AG04450 (cell line): ENCODE measurements at places on chromosomes 12 and 14.

DNA sequence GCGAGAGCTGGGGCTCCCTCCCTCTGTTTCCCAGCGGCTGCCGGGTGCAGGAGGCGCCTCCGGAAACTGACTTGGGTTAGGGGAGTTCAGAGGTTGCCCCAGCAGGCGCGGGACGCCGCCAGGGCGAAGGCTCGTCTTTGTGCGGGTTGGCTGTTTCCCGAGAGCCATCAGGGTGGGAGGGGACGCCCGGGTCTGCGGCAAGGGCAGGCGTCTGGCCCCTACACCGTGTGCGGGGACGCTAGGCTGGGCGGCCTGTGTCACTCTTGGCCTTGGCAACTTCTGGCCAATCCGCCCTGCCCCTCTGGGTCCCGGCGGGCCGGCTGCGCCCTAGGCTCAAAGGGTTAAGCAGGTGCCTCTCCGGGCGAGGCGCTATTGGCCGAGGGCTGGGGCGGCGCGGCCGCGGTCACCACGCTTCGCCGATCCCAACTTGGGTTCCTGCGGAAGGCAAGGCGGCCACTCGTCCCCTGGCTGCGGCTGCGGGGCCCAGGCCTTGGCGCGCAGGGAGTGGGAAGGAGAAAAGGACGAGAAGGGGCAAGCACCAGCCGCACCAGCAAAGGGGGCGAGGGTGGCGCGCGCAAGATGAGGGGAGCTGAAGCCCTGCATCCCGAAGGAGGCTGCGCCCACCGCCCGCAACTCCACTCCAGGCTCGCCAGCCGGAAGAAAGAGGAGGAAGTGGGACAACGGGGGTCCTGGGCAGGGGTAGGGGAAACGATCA lies 5.6 kb upstream of the NPAS3 start:
- no peak for DNase-seq

GRCh38 chr12:80952443-80952842 lies 14.7 kb upstream of the LIN7A start:
- no peak for DNase-seq

GRCh38 chr14:68113343-68113930 lies 293.9 kb downstream of the RAD51B start:
- DNase-seq: no peak

GRCh38 chr12:31929027-31929526 lies 30.1 kb upstream of the RESF1 start:
- DNase-seq: no peak

DNA sequence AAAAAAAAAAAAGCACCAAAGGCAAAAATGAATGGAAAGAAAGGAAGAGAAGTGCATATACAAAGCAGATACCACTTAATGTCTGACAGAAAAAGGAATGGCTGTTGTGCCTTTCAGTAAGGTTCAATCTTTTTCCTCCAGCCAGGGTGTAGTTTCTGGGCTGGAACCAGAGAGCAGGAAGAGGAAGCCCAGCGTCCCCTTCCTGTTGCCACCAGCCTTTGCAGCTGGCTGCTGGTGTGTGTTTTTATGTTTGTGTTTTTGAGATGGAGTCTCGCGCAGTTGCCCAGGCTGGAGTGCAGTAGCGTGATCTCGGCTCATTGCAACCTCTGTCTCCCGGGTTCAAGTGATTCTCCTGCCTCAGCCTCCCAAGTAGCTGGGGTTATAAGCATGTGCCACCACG lies 64.6 kb upstream of the LTA4H start:
- no peak for DNase-seq

- no peak for DNase-seq
These were observed 96.9 kb downstream of the HELB start for GRCh38 chr12:66398931-66399910.

- DNase-seq: no peak
These were observed 37.9 kb downstream of the B4GALNT3 start for GRCh38 chr12:497501-498160.

GRCh38 chr12:57401165-57401564 lies 29.7 kb downstream of the R3HDM2 start:
- DNase-seq: no peak

DNA sequence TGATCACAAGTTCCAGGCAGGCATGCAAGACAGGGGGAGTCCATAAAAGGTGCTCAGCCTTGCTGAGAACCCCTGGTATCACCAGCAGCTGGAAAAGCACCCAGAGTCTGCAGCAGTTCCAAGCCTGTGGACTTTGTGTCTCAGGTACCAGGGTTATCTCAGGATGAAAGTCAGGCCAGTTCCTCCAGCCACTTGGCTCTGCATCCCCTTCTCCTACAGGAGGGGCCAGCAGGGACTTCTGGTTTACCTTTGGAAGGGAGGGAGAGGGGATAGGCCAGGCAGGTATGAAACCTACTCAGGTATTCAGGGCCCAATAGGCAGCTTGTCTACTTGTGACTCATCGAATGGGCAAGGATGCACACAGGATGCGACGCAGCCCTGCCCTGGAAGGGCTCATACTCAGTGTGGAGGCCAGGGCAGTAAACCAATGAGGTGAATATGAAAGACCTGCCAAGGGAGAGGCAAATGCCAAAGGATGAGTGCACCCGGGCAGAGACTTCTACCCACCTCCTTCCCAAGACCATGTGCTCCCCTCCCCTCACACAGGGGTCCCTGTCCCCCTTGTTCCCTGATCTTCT lies 148.2 kb downstream of the SLC38A6 start:
- no peak for DNase-seq

DNA sequence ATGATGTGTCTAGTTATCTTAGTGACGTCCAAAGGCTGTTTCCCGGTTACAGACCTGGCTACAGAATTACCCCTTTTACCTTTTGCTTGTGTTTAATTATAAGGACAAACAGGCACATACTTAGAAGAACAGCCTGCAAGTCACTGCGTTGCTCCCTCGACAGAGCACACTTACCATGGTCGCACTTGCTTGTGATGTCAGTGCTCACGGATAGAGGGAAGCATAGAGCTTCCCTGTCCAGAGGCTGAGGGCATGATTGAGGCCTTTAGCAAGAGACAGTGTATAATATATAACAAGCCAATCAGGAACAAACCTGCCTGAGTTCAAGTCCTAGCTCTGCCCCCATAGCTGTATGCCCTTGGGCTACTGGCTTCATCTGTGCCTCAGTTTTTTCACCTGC lies 73.2 kb upstream of the SCN8A start:
- no peak for DNase-seq

DNA sequence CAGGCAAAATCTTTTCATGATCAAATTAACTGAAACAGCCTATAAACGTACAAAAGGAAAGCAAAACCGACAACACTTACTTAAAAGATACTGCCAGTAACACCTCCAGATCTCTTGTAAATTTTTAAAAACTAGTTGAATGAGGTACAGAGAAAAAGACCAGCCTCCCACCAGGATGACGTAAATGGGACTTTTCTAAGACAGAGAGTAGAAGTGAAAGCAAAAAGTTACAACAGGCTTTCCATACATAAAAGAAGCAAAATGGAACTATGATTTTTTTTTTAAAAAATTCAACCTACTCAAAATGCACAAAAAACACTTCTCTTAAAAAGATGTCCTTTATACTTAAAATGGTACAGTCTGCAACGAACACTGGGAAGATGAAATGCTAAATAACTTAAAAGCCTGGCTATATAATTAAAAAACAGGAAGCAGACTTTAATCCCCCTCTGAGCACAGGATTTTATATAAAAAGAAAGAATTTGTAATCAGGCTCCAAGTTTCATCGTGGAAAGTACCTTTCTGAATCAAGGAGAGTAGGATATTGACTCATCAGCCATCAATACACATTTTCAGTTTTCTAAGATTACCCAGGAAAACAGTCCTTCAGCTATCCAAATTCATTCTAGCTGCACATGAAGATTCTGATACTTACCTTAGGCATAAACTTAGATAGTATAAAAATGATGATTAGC lies 14.2 kb upstream of the MYO1A start:
- DNase-seq: no peak

DNA sequence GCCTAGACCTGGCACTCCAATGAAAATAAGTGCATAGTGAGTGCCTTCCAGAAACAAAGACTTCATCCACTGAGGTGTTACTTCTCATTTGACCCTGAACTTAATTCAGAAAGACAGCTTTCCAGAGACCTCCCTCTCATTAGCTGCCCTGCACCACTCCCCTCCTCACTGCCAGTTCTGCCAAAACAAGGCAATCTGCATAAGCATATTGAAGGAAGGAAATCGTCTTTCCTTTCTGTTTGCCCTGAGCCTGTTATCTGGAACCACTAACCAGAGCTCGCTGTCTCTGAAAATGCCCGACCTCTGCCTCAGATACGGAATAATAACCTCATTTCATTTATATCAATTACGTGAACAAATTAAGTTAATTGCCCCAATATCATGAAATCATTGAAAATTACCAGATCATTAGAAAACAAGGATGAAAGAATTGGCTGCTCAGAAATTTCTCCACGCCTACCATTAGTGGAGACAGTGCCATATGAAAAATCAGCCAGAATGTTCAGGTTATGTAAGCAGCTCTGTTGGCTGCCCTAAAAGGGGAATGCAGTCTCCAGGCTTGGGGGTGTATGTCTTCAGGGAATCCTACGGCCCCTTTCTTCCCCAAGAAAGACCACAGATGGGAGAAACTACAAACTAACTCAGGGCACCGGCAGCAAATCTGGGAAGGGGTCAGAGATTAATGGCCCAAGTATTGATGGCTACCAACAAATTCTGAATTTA lies 149.9 kb upstream of the FKBP4 start:
- DNase-seq: no peak

GRCh38 chr12:574475-575128 lies 88.6 kb downstream of the NINJ2 start:
- no peak for DNase-seq

GRCh38 chr14:103931422-103931821 lies 3.2 kb downstream of the TDRD9 start:
- DNase-seq: no peak

DNA sequence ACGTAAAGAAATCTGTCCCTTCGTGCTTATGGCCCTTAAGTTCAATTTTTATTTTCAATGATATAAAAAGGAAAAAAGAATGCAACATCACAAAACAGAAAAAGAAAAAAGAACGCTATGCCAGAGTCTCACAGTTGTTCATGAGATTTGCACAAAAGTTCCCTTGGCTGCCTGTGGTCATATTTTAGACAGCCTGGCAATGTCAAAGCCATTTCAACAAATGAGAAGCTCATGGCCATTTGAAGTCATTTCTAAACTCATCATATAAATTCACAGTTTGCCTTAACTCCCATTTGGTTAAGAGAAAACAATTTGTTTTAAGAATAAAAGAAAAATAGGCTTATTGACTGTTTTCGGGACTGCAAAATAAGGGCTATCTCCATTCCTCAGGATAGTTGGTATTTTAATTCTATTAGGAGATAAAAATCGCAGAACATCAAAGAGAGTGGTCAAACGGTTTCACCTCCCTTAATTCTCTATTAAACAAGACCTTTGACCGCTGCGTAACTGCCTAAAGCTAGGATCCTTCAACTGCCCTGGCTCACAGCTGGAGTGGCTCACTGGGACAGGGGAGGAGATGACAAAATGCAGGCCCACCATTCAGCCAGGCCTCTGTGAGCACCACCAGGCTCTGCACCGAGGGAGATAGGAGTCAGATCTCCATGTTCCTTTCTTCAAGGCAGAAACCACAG lies 119.2 kb upstream of the DAAM1 start:
- DNase-seq: no peak

GRCh38 chr14:64707661-64708060 lies 3.4 kb downstream of the PLEKHG3 start:
- peak; percentile 53 for DNase-seq

DNA sequence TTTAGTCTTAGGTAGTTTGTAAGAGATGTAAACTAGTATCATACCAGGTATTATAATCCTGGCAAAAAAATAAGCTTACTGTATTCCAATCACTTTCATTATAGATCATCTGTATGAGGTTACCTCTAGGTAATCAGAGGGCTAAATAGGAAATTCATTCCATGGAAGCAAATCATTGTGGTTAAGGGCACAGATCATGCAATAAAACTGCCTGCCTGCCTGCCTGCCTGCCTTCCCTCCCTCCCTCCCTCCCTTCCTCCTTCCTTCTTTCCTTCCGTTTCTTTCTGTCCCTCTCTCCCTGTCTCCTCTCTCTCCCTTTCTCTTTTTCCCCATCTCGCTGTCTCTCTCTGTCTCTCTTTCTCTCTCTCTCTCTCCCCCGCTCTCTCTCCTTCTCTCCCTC lies 3.2 kb upstream of the CLEC9A start:
- DNase-seq: no peak

GRCh38 chr12:109630815-109631214 lies 57.2 kb downstream of the MVK start:
- DNase-seq: no peak

DNA sequence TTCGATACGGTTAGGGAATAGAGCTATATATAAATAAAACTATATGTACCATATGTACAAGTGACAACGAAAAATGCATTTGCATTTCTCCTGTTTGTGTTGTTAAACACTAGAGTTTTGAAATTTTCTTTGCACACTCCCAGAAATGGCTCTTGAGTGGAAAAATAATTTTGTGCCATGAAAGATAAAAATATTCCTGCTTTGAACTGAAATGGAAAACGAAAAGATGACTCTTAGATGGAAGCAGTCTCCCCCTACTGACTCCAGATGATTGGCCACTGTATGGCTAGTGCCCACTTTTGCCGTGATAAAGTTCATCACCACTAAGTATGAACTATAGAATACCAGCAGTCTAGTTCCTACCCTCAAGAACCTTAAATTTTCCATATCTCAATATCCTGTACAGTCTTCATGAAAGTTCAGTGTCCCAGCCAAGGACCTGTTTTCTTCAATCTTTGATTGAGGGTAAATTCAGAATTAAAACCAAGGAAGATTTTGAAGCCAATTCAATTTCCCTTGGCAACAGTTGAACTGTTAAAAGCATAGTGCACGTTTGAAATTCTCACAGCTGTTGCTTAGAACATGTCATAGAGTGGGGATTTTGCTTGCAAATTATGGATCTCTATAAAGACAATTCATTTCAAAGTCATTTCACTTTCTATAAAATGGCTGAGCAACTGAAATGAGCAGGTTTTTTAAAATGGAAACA lies 1.6 kb upstream of the PPP2R5E start:
- DNase-seq: no peak

DNA sequence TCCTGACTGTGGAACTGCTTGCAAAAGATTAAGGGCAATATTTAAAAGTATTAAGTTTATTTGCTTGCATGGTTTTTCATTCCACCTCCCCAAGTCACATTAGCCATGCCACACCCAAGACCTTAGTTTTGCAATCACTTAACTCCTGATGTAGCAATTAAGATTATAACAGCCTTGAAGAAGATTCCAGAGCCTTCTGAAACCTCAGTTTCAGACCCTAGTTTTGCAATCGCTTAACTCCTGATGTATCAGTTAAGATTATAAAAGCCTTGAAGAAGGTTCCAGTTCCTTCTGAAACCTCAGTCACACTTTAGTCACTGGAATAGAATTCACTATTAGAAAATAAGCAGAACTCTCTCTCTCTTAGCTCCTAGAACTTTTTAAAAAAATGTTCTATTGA lies 42.7 kb upstream of the DCN start:
- no peak for DNase-seq

GRCh38 chr14:28746247-28746646 lies 20.3 kb upstream of the FOXG1 start:
- DNase-seq: no peak

DNA sequence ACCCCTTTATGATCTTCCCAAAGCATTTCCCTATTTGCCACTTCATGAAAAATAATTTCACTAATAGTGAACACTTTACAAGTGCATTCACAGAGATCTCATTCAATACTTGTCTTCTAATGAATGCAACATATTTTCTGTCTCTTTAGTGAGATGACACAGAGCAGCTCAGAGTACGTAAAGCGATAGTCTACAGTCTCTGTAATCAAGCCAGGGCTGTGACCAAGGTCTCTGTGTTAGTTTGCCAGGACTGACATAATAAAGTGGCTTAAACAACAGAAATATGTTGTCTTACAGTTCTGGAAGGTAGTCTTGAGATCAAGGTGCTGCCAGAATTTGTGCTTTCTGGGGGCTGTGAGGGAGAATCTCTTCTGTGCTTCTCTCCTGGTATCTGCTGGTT lies 33.1 kb upstream of the FRS2 start:
- DNase-seq: no peak
